NCI-H1930 (cell line): ENCODE measurements at places on chromosomes 12 and 14.

- DNase-seq, result no peak
Measured at GRCh38 chr12:109110988-109111495, 5.3 kb upstream of the ACACB start.

DNA sequence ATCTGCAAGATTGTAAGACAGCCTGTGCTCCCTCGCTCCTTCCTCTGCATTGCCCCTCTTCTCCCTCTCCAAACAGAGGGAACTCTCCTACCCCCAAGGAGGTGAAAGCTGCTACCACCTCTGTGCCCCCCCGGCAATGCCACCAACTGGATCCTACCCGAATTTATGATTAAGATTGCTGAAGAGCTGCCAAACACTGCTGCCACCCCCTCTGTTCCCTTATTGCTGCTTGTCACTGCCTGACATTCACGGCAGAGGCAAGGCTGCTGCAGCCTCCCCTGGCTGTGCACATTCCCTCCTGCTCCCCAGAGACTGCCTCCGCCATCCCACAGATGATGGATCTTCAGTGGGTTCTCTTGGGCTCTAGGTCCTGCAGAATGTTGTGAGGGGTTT, 37.4 kb downstream of the DAD1 start:
- no peak for DNase-seq

- no peak for DNase-seq
Measured at GRCh38 chr12:113689047-113689610, 217.5 kb upstream of the LHX5 start.

DNA sequence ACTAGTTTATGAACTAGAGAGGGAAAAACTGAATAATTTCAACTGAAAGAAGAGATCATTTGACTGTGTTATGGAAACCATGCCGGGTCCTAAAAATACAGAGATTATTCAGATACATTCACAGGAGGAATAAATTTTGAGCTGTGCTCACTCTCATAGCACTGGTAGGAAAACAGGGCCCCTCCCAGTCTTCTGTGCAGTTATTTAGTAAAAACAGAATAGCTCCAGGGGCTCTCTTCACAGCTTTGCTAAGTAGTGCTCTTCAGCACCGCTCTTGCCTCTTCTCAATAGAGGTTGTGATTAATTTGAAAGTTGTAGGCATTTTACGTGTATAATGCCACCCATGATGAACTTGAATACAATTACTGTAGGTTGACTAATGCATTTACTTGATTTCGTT, 435.9 kb upstream of the PDE3A start:
- no peak for DNase-seq

DNA sequence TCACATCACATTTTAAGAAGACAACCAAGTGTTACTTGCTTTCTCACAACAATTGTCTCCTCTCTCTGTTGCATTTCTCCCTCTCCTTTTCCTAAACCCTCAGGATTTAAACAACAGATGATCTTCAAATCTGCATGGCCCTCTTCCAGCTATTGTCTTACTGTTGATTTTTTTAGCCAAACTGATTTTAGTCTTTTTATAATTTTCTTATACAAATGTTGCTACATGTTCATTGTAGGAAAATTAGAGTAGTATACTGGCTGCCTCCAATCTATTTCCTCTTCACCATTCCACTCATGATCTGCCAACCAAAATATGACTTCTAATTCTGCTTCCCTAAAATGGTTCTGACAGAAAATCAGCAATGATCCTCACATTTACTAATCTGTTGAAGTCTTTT, 1.4 kb upstream of the KERA start:
- DNase-seq, result no peak

DNA sequence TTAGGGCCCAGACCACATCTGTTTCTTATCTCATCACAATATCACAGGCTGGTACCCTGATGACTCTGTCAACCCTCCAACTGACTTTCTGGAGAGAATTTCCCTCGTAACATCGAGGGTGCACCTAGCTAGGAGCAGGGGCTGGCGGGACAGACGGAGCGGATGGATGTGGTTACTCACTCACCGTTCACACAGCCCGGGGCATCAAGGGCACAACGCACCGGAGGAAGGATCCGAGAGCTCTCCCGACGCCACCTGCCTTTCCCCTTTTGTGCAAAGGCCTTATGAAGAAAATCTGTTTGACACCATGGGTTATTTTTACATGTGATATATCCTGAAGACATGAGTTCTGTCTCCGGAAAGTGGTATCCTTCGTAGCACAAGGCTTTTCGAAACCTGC, 31.4 kb downstream of the SLC15A4 start:
- no peak for DNase-seq

- DNase-seq, result no peak
Measured at GRCh38 chr14:104323551-104324175, 185.3 kb downstream of the KIF26A start.

DNA sequence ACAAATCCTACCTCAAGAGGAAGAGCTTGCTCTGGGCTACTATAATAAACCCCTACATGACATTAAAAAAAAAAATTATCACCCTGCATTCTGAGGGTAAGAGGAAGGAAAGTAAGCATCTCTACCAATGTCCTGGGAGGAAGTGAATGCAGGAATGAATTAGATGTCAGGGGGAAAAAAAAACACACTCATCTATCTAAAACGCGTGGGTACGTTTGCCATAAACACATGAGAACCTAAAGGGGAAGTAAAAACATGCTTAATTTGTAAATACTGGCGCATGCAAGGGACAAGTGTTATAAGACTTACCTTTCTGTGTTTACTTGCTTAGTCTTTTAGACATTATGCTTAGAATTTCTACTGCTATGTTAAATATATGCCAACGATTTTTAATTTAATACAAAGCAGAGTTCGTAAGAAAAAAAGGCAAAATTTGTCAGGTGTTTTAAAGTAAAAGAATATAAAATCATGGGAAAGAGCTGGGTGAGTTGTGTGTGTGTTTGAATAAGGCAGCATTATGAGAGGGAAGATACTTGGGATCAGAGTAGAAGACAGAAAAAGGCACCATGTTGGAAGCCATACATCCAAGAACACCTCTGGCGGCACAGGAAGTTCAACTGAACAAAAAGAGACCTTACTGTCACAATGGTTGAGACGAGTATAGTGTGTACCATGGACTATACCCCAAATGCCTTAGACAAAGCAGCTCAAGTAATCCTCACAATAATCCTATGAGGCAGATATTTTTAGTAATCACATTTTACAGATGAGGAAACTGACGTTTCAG, 1.5 kb downstream of the TMED8 start:
- DNase-seq, result no peak

DNA sequence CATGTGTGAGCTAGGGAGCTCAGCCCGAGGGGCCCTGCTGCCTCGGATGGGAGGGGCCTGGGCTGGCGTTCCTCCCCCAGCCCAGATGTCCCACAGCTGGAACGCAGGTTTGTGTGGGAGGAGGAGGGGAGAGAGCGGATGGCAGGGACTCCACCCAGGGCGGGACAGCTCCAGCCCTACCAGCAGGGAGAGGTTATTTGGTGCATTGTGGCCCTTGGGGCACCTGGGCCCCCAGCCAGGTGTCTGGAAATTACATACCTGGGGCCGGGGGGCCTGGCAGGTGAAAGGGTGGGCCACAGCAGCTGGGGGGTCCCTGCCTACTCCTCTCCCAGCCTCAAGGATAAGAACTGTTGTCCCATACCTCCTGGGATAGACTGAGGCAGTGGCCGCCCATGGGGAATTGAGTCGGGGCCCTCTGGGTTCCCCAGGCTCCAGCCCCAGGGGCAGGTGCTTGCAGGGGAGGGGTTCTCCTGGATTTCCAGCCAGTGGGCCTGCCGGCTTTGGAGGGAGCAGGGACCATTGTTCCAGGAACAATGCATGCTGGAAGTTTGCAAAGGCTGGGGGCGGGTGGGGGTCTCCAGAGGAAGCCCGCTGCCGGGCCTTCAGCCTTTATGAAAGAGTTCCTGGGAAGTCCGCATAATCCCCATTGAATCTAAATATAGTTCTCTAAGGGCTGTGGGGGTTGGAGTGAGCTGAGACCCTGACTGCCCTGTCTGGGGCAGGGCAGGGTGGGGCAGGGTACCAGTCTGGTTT, 1.2 kb downstream of the KIF26A start:
- no peak for DNase-seq

GRCh38 chr12:109247831-109248654, 61.0 kb downstream of the FOXN4 start:
- no peak for DNase-seq

DNA sequence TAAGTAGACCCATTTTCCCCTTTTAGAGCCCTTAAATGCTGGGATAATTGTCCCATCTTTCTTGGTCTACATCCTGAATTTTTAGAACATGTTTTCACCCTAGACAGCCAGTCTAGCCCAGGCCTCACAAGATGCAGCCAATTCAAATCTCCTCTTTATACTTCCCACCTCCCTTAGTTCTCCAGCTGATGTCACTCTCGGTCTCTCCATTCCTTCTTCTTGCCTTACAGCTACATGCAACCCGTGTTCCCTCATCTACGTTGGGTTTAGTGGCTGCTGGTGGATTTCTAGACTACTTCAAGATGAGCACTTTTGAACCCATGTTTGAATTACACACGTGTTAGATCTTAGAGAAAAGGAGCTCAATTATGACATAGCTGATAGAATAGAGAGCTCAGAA, 132.0 kb downstream of the PPM1H start:
- DNase-seq, result no peak

DNA sequence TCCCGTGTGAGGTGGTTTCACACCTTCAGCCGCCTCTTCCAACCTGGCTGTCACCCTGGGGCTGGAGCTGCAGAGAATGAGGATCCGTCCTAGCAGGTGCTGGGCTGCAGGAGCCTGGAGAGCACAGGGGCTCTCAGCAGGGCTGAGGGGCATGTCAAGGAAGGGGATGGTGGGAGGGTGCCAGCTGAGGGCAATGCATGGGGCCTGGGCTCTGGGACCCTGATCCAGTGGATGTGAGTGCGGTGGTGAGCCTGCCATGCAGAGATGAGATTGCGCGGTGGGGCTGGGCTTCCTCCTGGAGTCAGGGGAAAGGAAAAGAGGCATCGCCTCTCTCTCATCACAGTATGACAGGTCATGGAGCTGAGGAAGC, 31.5 kb downstream of the ANAPC7 start:
- DNase-seq, result no peak

DNA sequence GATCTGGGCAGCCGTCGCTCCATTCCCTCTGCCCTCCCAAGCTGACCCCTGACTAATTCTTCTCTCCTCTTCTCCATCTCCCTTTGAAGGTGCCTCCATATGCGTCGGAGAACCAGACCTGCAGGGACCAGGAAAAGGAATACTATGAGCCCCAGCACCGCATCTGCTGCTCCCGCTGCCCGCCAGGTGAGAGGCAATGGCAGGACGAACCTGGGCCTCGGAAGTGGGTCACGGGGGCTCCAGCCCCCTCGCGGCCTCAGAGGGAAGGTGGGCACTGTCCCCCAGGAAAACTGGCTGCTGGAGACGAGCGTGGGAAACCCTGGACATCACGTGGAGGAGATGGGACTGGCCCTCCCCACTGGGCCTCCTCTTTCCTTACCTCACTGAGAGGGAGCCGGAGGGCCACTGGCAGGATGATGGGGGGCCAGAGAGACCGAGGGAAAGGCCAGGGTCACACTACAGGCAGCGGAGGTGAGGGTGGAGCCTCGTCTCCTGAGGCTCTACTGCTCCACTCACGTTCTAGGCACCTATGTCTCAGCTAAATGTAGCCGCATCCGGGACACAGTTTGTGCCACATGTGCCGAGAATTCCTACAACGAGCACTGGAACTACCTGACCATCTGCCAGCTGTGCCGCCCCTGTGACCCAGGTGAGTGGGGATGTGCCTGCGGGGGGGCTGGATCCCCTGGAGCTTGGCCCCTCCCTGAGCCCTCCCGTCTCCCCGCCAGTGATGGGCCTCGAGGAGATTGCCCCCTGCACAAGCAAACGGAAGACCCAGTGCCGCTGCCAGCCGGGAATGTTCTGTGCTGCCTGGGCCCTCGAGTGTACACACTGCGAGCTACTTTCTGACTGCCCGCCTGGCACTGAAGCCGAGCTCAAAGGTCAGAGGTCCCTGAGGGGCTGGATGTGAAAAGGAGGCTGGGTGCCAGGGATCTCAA, 806 bp downstream of the LTBR start:
- DNase-seq, result no peak

DNA sequence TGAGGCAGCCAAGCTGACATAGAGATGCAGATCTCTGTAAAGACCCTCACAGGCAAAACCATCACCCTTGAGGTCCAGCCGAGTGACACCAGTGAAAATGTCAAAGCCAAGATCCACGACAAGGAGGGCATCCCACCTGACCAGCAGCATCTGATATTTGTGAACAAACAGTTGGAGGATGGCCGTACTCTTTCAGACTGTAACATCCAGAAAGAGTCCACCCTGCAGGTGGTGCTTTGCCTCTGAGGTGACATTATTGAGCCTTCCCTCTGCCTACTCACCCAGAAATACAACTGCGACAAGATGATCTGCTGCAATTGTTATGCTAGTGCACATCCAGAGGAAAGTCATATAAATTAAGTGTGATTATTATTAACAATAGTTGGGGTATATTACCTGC, 15.1 kb upstream of the SUPT16H start:
- DNase-seq, result no peak

DNA sequence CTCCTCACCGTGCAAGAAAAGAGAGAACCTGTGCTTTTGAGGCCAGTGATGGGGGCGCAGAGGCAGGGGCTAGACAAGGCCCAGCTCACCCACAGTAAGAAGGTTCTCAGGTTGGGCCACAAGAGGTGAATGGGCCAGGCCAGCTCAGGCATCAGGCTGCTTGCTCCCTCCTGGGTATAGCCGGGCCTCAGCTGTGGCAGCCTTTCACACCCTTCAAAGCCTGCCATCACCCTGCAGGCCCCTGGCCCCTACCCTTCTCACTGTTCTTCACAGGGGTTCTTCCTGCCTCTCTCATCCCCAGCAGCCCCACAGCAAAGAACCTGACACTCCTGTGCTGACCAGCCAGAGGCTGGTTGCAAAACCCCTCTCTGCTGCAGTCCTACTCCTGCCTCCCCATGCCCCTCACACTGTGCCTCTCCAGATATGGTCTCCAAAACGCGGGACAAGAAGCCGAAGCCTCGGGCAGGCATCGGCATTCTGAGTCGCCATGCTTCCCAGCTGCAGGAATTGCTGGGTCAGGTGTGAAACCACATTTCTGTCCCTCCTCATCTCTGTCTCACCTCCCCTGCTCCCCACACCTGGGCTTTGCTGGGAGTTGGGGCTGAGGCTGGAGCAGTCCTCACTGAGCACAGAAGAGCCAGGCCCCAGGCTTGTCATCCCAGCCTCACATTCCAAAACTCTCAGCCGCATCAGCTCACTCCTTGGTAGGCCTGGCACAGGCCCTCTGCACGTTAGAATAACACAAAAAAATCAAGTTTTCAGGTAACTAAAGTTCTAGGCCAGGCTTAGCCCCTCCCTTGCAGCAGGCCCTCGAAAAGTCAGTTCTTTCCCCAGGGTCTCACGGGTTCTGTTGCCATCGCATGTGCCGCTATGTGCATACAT, 6.9 kb upstream of the FAIM2 start:
- DNase-seq, result no peak

GRCh38 chr12:26255893-26256645, 60.7 kb downstream of the SSPN start:
- DNase-seq, result no peak

DNA sequence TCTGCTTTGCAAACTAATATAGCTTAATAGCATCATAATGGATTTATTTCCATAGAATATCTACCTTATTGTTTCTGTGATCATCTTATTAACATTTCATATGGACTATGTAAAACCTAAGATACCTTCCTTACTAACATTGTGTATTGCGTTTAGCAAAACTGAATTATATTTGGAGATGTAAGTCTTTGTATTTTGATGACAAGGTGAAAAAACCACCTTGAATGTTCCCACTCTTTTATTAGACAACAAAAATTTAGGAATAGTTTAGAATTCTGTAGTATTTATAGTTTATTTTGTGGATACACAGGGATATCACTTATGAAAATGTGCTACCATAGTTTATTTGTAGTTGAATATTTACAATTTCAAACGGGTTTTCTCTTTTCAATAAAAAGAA, 32.0 kb downstream of the RASSF8 start:
- no peak for DNase-seq

GRCh38 chr12:57224973-57225679, 4.4 kb upstream of the SHMT2 start:
- no peak for DNase-seq
